Activated naive CD4-positive, alpha-beta T cell treated with anti-CD3 and anti-CD28 coated beads for 36 hours (primary cell): ENCODE measurements at places on chromosomes 3 and 15. TPM values are rescaled to one million over a fixed set of nuclear protein-coding genes. Genes with fewer than 3 reads are reported as not detected.

- peak; percentile 86 for DNase-seq
Observed at GRCh38 chr3:56864090-56864489, 62.3 kb upstream of the ARHGEF3 start.

Gene DLL4
- not detected for total RNA-seq

GRCh38 chr3:113165841-113166240, 45.5 kb upstream of the BOC start:
- no peak for DNase-seq

DNA sequence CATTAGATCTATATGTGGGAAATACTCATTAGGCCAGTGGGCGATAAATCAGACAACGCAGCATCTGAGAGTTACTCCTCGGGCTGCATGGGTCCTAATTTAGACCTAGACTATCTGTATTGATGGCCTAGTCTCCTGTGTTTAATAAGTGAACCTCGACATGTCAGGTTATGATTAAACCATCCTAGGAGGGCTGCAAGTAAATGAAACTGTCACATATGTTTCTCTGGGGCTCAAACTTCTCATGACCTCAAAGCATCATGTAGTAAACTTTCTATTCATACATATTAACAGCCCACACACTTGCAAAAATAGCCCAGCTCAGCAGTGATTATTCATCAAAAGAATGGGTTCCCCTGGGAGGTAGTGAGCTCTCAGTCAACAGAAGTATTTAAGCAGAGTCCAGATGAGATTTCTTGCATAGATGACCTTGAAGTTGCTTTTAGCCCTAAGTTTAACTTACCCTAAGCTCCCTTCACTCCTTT, 51.6 kb downstream of the RAB11A start:
- no peak for DNase-seq

Gene SPTSSB
- not detected for total RNA-seq

Gene DISP2
- total RNA-seq: not detected

Gene KLHL40
- not detected for total RNA-seq

DNA sequence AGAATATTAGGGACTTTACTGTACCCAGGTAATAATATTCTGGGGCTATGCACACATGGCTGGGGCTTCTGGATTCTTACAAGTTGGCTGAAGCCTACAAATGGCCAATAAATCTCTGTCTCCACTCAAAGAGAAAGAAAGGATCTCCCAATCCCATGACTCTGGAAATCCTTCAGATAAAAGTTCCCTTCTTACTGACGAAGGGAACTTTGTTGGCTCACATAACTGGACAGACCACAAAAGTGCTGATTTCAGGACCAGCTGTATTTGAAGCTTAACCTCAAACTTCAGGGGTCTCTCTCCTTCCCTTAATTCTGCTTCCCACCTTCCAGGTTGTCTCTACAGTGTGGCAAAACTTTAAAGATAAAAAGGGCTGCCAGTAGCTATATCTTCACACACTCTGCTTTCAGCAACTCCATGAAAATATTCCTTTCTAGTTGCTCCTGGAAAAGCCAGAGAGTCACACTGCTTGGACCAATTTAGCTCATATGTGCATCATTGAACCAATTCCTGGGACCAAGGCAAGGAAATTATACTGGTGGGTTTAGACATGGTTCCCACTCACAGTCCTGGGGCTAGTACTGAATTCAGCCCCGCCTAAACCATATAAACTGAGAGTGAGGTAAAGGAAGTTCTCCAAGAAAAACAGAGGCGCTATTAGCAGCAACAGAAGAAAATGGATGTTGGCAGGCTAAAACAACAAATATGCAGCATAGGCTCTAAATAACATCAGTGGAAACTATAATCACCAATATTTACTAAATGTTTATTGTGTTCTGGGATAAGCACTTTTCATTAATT, 290.0 kb upstream of the GADL1 start:
- DNase-seq: no peak

DNA sequence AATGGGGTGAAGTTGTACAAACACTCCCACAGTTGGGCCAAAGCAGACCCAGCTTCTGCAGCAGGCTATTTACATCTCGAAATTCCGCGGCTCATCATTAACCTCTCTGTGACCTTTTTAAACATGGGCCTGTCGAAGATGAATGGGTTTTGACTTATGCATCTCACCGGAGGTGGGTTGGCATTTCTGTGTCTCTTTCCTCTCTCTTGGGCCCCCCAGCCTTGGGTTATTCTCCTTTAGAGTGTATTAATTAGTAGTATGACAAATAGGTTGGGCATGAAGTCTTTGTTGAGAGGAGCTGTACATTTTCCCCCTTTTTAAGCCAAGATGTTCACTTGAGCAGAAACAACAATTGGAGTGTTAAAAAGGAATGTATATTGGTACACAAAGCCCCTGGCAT, 9.8 kb downstream of the SMAD6 start:
- no peak for DNase-seq

DNA sequence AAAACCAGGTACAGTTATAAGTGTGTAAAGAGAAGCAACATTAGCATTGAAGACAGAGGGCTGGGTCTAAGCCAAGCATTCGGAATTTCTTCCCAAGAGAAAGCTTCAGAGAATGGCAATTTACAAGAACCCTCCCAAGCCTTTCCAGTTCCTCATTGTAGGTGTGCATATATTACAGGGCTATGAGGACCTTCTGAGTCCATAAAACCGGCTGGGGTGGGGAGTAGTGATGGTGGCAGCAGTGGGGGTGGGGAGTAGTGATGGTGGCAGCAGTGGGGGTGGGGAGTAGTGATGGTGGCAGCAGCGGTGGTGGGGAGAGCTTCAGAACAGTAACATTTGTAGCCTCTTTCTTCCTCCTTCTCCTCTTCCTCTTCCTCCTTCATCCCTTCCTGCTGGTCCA, 368.7 kb upstream of the UMPS start:
- no peak for DNase-seq

Gene RASL12
- total RNA-seq: not detected

DNA sequence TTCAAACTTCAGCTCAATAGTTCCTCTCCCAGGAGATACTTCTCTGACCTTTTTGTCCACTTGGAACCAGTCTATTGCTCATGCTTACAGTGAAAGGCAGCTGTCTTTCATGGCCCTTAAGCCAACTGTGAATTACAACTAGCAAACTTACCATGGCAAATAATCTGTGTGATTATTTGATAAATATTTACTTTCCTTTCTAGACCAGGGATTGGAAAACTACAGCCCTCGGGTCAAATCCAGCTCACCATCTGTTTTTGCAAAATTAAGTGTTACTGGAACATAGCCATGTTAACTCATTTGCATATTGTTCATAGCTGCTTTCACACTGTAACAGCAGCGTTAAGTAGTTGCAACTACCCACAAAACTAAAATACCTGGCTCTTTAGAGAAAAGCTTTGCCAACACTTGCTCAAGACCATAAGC, 289.1 kb upstream of the MCTP2 start:
- no peak for DNase-seq

- DNase-seq: no peak
Observed at GRCh38 chr3:64220161-64220914, 4.9 kb downstream of the PRICKLE2 start.

GRCh38 chr3:153853163-153853562, 268.0 kb upstream of the ARHGEF26 start:
- DNase-seq: no peak

DNA sequence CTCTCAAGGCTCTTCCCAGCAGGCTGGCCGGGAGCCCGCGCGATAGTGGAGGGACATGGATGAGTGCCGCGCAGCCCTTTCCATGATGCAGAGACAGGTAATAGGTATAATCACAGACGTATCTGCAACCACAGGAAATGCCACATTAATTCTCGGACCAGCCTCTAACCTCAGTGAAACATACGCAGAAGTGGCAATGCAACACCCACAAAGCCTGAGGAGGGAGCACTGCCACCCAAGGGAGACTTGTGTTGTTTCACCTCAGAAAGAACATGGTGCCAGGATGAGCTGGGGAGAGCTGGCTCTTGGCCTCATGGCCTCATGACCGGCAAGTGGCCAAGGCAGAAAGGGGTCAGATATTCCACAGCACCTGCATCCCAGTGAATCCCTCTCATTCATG, 39.0 kb downstream of the PGPEP1L start:
- DNase-seq: no peak

Gene SLC28A2
- total RNA-seq: not detected

GRCh38 chr3:104614564-104614963, 752.1 kb upstream of the ALCAM start:
- DNase-seq: no peak

- DNase-seq: no peak
Observed at GRCh38 chr3:151477591-151478334, 16.9 kb upstream of the IGSF10 start.

Gene IQCH
- 1.4 TPM for total RNA-seq

Gene ARPIN
- not detected for total RNA-seq
